ENCODE measurements at places on chromosomes 16 and 17. TPM values are rescaled to one million over a fixed set of nuclear protein-coding genes. Genes with fewer than 3 reads are reported as not detected.

GRCh38 chr17:2780931-2781454, 15.2 kb upstream of the RAP1GAP2 start:
- DNase-seq: no peak

- no peak for DNase-seq
Measured at GRCh38 chr16:1098266-1098991, 2.4 kb upstream of the C1QTNF8 start.

- no peak for DNase-seq
Measured at GRCh38 chr16:50861451-50861850, 119.6 kb downstream of the CYLD start.

CACNA1H gene
- polyA plus RNA-seq: 14.1 TPM

ZNF23 gene
- polyA plus RNA-seq: 7.1 TPM

DNA sequence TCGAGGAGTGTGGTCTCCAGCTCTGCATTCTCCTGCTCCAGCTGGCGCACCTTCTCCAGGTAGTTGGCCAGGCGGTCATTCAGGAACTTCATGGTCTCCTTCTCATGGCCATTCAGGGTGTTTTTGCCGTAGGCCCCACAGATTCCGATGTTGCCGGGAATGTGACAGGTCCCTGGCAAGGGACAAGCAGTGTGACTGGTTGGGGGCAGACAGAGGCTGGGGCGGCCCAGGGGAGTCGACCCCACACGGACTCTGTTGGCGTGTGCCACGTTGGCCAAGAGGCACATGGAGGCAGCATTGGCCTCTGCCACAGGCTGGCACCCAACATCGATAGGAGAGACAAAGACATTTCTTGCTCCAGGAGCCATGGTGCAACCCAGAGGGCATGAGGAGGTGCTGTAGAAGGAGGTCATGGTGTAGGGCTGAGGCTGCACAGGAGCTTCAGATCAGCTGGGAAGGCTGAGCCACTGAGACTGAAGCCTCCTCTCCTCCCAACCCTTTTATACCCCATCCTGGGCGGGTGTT, at the start of gene KRT37:
Gene KRT37, minus strand, starts transcription at position 475 of the 525 bp plus-strand sequence. Its CDS starts 62 bp downstream, at position 413.
- DNase-seq: no peak

GRCh38 chr17:65035704-65036103, 20.8 kb downstream of the GNA13 start:
- DNase-seq: no peak

- no peak for DNase-seq
Measured at GRCh38 chr17:46950997-46951621, 27.9 kb downstream of the RPRML start.

- DNase-seq: no peak
Measured at GRCh38 chr16:27491894-27492587, 57.7 kb downstream of the GTF3C1 start.

GRCh38 chr17:78803186-78803845, 21.2 kb upstream of the CYTH1 start:
- no peak for DNase-seq

DNA sequence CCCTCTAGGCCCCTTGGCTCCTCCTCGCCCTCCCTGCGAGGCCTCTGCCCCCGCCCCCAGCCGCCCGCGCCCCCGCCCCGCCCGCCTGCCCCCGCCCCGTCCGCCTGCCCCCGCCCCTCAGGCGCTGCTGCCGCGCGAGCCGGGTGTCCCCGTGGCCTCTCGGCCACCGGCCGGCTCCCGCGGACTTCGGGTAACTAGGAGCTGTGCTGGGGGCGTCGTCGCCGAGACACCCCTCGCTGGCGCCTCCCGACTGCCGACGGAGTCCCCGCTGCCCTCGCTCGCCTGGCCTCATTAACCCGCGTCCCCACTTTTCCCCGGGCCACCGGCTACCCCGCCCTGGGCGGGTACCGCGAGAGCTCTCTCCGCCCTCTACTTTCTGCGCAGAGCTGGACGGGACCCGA, at the start of gene TLCD1:
Gene TLCD1, minus strand, starts transcription at position 8 of the 401 bp plus-strand sequence. CDS start 136 bp downstream, outside the sequence.
- peak; percentile 73 for DNase-seq

GRCh38 chr17:17167356-17167755, 38.8 kb downstream of the PLD6 start:
- no peak for DNase-seq

- DNase-seq: no peak
Measured at GRCh38 chr17:82973456-82974135, 105.8 kb upstream of the METRNL start.

DNA sequence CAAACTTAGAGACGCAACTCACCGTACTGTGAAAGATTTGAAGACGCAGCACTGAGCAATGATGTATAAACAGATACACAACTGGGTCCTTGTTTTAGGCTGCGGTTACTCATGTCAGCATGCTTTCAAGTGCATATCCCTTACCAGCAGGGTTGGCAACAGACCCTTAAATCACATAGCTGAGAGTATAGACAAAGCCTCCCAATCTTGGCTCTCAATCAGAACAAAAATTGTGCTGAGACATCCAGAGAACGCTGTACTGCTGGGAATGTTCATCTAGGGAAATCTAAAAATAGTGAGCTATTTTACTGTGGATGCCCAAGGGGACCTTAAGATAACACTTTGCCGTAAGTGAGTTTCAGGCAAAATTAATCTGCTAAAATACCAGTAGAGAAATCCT, 84.4 kb upstream of the NUDT7 start:
- no peak for DNase-seq
